Activated CD4-positive, alpha-beta T cell treated with anti-CD3 and anti-CD28 coated beads, Interleukin-10, Interleukin-2, amounts not matched to agents 100 ng/mL and 50 ng/mL, durations not matched to agents 16 hours and 8 hours (primary cell): ENCODE measurements at places on chromosomes 1 and 21.

DNA sequence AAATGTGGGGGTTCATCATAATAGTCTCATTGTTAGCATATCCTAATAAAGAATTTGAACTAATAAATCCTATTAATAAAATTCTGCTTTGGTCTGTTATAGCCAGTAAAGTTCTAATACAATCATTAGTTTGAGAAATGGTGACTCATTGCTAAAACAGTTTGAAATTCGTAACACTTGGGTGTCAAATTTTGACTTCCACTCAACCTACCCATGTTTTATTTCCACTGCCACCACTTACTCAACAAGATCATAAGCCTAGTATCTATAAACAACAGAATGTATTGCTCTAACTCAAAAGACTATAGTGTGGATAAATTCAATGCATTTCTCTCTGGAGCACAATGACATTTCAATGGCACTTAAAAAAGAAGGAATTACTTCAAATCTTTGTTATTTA is 29.1 kb downstream of the LGALS8 start:
- no peak for DNase-seq

- DNase-seq: peak; percentile 53
These were observed 16.9 kb downstream of the TCEANC2 start for GRCh38 chr1:54070171-54070837.

- no peak for DNase-seq
These were observed 67.6 kb upstream of the LRRC8B start for GRCh38 chr1:89457046-89457445.

DNA sequence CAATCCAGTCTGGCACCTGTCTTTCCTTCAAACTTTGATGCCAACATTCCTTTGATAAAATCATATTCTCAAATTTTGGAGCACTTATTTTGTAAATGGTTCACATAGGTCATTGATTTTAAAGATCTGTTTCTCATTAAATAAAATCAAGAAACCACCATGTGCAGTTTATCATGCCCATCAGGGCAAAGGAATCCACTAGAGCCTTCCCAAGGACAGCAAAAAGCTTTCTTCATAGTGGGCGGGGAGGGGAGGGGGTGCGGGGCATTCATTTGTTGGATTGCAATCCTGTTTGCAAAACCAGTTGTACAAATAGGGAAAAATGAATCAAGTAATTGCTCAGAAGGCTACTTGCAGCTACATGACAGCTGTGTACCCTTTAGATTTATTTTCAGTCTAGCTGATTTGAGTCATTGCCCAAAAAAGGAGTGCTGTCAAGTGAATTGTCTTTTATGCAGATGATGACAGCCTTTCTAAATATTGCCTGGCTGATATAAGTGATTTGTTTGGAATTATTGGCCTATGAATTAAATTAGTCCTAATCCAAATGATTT is 23.0 kb downstream of the LRRC8B start:
- peak; percentile 66 for DNase-seq

DNA sequence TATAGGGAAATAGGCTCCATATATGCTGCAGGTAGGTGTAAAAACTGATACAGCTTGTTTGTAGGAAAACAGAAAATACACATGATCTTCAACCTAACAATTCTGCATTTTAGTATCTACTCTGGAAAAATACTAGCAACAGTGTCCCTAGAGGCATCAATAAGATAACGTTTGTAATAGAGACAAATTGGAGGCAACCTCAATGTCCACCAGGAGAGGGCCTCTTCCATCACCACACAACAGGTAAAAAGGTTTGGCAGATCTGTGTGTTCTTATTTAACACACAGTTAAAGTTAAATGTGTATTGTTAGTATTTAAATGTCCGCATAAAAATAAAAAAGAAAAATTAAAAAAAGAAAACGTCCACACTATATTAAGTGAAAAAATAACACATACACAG is 5.4 kb downstream of the EIF2D start:
- DNase-seq: peak; percentile 41

DNA sequence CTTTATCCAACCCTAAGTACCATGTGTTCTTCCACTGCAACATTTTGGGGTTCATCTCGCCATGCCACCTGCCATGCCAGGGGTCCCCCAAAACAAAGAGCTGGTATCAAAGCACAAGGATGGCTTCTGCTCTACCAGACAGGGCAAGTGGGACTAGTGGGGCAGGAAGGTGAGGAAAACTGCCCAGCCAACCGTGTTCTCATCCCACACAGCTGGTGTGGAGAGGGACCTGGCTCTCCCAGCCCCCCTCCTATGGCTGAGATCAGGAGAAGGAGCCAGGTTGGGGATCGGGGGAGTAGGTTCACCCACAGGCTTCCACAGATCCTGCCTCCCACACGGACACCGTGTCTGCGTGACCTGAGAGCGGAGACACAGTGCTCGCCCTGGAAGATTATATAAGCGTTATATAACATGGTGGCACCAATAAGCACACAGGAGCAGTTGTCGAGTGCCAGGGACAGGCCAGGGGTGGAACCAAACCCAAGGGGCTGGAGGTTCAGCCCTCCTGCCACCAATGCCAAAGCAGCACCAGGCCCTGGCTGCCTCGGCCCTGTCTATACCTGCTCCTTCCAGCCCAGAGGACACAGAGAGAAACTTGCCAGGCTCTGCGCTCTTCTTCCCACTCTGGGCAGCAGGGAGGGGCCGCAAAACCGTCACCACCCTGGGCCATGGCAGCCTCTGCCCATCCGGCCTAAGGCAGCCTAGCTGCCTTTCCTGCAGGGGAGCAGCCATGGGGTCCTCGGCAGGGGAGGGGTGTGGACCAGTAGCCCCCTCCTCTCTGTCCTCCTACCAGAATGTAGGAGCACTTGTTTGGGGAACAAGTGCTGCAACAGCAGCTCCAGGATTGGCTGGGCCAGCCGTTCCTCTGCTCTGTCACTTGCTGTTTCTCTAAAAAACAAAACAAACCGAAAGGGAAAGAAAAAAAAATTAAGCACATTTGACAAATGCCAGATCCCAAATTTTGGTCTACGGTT is 43.5 kb downstream of the CD34 start:
- peak; percentile 35 for DNase-seq

DNA sequence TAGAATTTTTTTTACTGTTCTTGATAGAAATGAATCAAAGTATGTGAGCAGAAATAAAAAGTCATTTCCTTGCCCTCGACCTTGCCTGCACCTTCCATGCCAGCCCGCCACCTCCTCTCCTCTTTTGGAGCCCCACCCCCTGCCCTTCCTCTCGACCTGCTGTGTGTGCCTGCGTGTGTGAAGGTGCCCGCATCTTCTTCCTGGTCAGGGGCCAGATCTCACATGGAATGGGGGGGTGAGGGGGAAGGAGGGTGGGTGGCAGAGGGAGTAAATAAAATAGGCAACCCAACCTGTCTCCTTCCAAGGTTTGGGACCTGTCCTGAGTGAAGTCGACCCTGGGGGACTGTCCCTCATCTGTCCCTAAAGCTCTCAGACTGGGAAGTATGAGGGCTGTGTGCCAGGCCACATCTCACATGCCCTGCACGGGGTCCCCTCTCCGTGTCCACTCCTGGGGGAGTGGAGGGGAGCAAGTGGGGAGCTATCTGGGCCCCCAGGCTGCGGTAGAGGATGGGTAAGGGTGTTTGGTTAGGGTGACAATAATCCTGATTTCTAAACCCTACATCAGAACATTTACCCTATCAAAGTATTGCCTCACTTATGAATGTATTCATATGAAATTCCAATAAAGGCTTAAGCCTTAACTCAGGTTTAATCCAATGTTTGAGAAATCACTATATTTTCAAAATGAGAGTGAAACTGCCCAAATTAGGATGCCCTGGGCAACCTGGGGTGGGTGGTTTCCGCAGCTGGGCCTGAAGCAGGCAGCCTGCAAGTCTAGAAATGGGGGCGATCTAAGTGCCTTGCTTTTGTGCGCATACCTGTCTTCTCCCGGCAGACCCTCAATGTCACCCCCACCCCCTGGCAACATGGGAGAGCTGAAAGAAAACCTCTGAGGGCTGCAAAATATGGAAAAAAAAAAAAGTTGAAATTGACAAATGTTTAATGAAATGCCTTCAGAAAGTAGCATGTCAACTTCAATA is 15.4 kb downstream of the AMPD2 start:
- DNase-seq: no peak

GRCh38 chr1:38555594-38555993 is 304.0 kb downstream of the RRAGC start:
- DNase-seq: no peak

- no peak for DNase-seq
These were observed 25.6 kb downstream of the MIS18A start for GRCh38 chr21:32253215-32253641.
